ENCODE measurements at places on chromosomes 2 and 18.

- no peak for DNase-seq
Observed at GRCh38 chr2:23414106-23414505, 29.1 kb downstream of the KLHL29 start.

DNA sequence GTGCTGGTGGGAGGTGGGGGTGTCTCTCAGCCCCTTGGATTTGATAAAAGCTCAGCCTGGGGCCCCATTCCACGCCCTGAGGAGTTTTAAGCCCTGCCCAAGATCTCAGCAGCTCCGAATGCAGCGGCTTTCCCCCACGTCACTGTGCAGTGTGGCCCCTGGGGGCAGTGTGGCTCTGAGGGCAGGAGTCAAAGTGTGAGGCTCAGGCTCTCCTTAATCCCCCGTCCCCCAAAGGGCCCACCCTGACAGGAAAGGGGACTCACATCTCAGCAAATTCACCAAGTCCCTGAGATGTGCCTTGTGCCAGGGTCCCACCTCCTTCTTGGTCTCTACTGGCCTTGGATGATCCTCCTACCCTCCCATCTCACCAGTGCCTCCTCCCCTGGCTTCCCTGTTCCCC is 25.2 kb downstream of the NPPC start:
- DNase-seq = no peak

DNA sequence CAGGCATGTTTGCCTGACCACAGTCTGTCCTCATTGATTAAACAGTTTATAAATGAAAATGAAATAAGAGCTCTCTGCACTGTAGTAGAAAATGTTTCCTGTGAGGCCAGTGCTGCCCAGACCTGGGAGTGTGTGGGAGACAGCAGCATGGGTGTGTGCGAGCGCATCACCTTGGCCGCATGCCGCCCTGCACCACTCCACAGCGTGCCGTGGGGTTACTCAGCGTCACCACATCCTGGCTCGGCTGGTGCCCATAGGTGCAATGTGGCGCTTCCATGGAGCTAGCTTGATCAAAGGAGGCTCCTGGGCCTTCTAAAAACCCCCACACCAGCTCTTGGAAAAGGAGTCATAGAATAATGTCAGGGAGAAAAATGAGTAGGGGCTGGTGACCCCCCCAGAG is 76.0 kb upstream of the EPC2 start:
- peak; percentile 14 for DNase-seq

DNA sequence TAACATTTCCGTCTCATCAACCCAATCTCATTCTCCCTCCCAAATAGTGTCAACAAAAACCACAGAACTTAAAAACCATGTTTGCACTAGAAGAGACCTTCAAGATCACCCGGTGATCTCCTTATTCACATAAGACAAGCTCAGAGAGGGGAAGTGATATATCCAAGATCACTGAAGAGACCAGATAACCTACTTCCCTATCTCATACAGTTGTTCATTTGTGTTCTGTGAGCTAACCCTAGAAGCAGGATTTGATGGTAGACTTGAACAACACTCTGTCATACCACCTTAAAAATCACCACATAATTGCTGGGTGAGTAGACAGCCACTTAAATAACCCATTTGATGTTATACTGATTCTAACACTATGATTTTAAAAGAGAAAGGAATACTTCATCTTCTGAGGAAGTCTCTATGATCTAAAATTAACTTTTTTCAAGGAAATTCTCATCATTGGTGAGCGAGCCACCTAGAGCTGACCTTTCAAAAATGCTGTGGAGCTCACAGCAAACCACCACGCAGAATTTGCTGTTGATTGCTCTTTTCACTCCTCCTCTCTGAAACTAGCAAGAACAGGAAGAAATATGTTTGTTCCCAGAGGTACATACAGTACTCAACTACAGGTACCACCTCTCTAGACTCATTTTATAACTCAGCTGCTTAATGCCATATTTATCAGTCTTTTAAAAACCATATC is 15.1 kb downstream of the AAK1 start:
- peak; percentile 22 for DNase-seq

DNA sequence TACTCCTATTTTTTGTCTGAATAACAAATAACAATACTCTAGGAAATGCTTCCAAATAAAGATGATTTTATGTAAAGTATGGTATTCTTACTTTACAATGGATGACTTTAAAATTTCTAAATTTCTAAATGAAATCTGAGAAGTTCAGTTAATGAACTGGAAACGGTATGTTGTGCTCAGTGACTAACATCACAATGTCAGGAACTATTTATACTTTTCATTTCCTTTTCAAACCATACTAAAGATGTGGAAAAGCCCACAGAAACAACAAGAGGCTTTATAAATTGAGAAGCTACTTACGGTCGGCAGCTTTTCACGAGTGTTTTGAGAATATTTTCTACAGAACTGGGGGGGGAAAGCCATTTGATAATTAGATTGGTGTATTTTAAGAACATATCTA is 31.1 kb downstream of the PSME4 start:
- DNase-seq = no peak

- DNase-seq = no peak
Observed at GRCh38 chr2:238869-239268, 25.0 kb downstream of the SH3YL1 start.

DNA sequence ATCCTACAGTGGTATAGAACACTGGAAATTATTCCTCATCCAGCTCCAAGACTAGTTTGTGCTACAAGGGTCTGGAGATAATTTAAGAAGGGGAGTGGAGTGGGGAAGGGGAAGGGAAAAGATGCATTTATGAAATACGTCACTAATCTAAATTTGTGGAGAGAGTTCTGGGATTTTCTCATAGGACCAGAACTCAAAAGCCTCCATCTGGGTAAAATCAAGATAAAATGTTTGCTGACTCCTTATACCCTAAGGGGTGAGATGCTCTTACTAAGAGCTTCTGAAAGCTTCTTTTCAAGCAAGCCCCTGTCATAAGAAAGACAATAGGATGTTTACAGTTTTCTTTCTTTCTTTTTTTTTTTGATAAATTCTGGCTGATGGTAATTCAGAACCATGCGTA is 88.5 kb upstream of the RBMS1 start:
- no peak for DNase-seq

- DNase-seq = no peak
Observed at GRCh38 chr2:18603854-18604530, 14.6 kb upstream of the NT5C1B start.

- no peak for DNase-seq
Observed at GRCh38 chr2:130849896-130850787, 13.4 kb downstream of the ARHGEF4 start.

DNA sequence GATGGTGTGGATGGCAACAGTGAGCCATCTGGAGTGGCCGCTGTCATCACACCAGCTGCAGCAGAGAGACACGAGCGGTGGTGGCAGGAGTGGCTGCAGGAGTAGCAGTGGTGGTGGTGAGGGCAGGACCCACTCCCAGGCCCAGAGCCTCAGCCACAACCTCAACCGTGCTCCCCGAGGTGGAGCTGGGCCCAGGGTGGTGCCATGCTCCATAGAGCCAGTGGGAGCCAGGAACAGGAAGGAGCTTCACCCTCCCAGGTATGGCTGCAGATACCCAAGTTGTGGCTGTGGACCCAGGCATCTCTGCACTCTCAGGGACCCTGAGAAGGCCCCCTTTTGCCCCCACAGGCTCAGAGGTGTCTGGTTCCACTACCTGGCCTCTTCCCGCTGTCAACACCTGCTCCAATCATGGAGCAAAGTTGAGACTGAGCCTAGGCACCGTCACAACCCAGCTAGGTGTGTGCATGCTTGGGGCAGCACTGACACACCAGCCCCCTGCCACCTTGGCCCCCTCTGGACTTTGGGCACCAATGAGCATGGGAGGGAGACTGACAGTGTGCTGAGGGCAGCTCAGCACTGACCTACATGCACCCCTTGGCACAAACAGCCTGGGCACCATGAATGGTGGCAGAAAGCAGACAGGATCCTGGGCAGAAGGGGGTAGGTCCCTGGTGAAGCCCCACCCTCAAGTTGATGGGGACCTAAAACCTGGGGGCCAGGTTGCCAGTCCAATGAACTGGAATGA is 188.9 kb downstream of the NDUFA10 start:
- DNase-seq = no peak

- DNase-seq = no peak
Observed at GRCh38 chr18:55918444-55918843, 330.5 kb upstream of the TCF4 start.

GRCh38 chr2:105450471-105450870 is 51.6 kb upstream of the FHL2 start:
- DNase-seq = no peak

- DNase-seq = no peak
Observed at GRCh38 chr18:68431111-68431921, 283.6 kb downstream of the TMX3 start.

GRCh38 chr18:814300-815084 is 2.5 kb upstream of the YES1 start:
- no peak for DNase-seq

GRCh38 chr2:64207573-64207972 is 63.4 kb upstream of the PELI1 start:
- DNase-seq = no peak

- no peak for DNase-seq
Observed at GRCh38 chr2:10022445-10022844, 20.9 kb upstream of the KLF11 start.

- peak; percentile 1 for DNase-seq
Observed at GRCh38 chr2:113720167-113720566, 36.3 kb downstream of the SLC35F5 start.

- DNase-seq = no peak
Observed at GRCh38 chr18:8140841-8141501, 468.3 kb upstream of the RAB12 start.

DNA sequence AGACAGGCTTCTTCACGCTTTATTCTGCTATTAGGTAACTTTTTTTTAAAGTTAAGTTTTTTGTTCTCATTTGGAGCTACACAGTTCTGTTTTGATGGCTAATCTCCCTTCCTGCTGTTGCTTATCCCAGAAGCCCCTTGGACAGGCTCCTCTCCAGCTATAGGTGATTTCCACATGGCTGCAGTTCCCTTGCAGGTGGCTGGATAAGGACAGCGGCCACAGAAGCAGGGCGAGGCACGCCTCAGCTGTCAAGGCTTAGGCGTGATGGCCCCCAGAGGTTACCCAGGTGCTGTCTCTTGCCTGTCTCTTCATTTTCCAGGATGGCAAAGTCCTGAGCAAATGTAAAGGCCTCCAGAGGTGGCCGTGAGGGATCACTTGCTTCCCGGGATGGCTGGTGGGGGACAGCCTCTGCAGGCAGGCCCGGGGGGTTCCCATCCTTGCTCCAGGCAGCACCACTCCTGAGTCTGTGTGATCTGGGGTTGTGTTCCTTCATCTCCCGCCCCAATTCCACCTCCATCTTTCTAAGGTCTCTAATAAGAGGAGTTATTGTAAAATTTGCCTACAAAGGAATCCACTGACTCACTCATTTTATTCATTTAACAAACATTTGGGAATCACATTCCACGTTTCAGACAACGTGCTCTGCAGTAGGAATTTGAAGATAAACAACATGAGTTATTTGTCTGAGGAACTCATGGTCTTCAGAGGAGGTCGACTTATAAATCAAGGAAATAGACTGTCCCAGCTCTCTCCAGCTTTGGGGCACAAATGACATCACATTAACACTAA is 53.4 kb downstream of the NAPG start:
- no peak for DNase-seq

- DNase-seq = no peak
Observed at GRCh38 chr2:237720444-237720843, 78.1 kb upstream of the RBM44 start.

GRCh38 chr18:62979176-62979575 is 263.8 kb downstream of the PHLPP1 start:
- DNase-seq = no peak

- peak; percentile 68 for DNase-seq
Observed at GRCh38 chr2:8337321-8337720, 344.5 kb upstream of the ID2 start.

- no peak for DNase-seq
Observed at GRCh38 chr2:142052220-142052863, 78.5 kb downstream of the LRP1B start.

DNA sequence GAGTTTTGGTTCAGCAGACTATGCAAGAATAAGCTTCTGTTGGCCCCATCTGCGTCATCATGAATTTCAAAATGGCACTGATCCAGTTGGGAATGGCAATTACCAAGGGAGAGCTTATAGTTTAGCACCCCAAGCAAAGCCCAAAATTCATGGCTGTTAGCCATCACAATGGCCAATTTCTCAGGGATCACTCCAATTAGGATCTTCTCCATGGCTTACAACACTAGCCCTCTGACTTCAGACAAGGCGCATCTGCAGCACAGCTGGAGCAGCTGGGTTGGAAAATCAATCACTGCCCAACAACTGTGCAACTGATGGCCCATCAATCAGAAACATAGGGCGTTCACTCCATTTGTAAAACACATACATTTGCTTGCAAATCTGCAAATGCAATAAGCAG is 273.6 kb downstream of the SRBD1 start:
- no peak for DNase-seq

DNA sequence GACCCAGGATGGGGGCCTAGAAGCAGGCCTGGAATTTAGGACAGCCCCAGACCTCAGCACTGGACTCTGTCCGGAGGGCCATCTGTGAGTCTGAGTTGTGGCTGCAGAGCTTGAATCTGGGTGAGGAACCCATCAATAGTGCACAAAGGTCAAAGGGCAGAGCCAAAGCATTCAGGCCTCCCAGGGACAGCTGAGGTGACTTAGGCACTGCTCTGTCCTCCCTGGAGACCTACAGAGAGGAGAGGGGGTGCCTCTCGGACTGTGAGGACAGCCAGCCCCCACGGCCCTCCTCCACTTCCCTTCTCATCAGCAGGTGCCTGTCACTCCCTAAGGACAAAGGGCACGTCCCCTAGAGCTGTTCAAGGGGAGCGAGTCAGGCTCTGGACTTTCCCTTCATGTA is 25.1 kb upstream of the PRLH start:
- DNase-seq = no peak

GRCh38 chr2:22076454-22076853 is 952.7 kb downstream of the TDRD15 start:
- DNase-seq = no peak
